ENCODE measurements at places on chromosomes 2 and 18.
A peak's percentile ranks its signal among the peaks of the same experiment; 100 is the strongest.

GRCh38 chr2:29606104-29607037 lies 315.0 kb downstream of the ALK start:
- peak; percentile 75 for DNase-seq

DNA sequence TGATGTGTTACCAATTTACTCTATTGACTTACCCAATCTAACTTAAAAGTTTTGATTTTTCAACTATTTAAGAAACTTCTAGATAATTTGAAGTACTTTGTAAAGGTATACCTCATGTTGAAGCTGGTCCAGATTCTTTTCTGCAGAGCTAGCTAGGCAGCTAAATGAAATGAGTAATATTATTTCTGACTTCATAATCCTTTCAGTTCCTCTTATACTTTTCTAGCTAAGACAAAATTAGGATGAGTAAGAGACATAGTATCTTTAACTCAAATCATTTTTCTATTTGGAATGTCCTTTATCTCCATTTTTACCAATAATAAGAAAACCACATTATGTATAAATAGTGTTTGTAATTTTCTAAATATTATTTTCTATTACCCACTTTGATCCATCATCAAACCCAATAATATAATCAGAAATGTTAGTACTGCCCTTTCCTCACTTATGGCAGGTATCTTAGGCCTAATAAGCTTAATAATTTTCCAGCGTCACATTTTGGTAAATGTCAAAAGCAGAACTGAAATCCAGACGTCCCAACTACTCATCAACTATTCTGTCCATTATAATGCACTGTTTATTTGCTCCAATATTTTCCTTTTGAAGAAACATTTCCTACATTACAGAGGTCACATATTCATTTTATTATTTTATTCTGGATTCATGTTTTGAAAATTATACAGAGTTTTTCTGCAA lies 456.6 kb downstream of the THSD7B start:
- DNase-seq, result no peak

GRCh38 chr18:49747876-49748275 lies 65.5 kb downstream of the ACAA2 start:
- no peak for DNase-seq

DNA sequence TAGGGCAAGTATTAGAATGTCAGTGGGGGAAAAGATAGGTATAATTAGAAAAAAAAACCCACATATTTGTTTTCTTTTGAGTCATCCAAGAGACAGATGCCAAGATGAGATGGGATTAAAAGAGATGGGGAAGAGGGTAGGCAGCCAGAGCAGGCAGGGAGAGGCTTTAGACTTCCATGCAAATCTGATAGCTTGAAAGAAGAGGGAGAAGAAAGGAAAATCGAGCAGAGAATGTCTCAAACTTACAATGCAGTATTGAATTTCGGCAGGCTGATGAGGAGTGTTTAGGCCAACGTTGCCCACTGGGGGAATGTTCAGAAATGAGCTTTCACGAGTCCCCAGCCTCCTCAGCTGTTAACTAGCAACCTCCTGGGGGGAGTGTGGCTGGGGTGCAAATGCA lies 91.3 kb downstream of the SPATS2L start:
- peak; percentile 67 for DNase-seq

GRCh38 chr2:106026271-106027190 lies 167.6 kb downstream of the UXS1 start:
- DNase-seq, result no peak
